Bone marrow (tissue), 2 donors: ENCODE measurements at places on chromosomes 6 and 20.

- no peak for DNase-seq
Measured at GRCh38 chr6:127118298-127119101, at the start of gene RSPO3. Gene RSPO3, plus strand, starts transcription at chr6:127118671. Its CDS starts 522 bp downstream, at chr6:127119193.

GRCh38 chr6:162290846-162291465 lies 436.6 kb downstream of the PRKN start:
- DNase-seq = no peak

DNA sequence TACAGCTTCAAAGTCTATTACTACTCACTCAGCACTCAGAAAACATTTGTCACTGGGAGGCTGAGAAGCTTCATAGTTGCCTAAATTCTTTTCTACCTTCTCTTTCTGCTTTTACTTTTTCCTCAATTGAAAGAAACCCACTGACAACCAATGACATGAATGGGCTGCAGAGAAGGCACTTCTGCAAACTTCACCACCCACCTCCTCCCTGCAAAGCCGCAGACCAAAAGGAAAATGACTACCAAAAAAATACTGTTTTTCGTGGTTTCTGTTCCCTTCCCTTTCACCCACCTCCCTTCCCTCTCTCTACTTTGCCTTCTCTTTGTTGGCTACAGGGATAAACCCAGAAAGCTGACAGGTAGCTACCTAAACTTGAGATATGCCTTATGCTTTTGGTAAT lies 3.2 kb downstream of the GNAS-AS1 start:
- DNase-seq = peak; percentile 18

DNA sequence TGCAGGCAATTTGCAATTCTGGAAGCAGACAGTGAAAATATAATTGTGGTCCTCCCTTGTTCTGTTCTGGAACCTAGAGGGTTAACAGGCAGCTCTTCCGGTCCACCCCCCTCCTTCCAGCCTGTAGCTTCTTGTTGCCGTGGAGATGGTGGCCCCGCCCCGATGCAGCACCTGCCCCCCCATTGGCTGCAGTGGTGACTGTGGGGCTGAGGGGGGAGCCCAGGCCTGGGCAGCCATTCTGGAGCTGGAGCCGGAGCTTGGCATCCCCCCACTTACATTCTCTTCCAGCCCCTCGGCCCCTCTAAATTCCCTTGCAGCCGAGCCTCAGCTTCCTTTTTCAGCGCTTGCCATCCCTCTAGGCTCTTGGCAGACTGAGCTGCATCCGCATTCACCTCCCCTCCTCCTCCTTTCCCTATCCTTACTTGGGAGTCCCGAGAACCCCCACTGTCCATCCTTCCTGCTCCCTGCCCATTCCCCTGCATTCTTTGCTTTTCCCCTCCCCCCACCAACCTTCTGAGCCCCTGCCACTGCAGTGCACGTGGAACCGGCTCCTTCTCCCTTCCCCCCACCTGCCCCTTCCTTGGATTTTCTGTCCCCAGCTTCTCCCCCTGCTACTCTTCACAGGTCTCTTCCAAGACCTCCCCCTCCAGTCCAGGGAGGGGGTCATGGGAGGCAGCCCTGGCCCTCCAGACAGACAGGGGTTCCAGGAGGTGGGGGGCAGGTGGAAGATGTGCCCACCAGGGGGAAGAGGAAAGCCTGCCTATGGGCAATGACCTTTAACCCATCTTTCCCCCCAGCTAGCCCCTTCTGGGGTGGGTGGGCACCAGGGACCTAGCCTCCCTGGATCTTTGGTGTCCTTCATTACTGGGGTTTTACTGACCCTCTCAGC lies 11.4 kb downstream of the SYNGAP1 start:
- no peak for DNase-seq

DNA sequence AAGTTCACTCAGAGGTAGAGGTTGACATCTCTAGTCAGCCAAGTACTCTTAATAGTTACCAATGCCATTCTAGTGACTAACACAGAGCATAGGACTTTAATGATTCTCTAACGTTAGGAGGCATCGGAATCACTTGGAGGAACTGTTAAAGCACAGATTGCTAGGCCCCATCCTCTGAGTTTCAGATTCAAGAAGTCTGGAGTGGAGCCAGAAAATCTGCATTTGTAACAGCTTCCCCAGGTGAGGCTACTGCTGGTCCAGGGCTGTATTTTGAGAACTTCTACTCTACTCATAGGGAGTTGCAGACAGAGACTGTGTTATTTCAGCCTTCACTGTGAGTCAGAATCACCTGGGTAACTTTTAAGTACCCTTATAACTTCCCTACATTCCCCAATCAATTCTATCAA lies 5.7 kb downstream of the LMBRD1 start:
- no peak for DNase-seq

- DNase-seq = no peak
Measured at GRCh38 chr6:5946701-5947100, 60.0 kb downstream of the NRN1 start.

DNA sequence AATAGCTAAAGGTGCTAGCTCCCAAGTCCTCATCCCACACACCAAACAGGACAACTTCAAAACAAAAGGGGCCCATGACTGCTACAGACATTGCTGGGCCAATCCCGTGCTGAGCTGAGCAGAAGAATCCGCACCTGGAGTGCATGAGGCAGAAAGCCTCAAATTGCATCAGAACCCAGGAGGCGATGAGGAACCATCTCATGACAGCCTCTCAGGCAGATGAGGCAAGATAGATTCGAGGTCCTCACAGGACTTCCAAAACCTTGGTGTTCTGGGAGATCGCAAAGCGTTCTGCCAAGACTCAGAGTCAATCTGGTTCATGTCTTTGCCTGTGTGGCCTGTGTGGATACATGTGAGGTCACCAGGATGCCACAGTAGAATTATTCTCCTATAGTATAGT lies 32.8 kb upstream of the SSTR4 start:
- DNase-seq = no peak

DNA sequence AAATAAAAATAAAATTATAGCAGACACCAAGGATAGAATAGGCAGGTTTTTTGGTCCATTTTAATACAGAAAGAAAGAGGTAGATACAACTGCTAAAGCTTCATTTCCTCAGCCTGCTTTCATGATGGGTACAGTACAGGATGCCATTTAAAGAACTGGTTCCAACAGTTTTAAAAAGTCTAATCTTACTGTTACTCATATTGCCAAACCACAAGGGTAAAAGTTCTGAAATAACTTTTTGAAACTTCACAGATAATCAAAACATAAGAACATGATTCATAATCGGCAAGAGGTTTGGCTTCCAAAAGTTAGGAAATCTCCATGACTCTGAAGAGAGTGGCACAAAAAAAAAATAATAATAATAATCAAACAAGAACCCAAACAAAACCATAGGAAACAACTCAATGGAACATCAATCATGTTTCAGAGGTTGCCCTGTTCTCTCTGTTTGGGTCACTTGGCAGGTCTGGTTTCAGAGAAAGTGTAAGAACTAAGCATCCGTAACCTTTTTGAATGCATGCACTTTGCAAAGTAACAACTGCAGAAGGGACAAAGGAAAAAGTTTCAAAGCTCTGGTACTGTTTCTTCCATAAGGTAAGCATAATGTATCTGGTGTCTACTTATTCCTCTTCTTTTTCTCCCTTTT lies 79.7 kb downstream of the SMLR1 start:
- no peak for DNase-seq

DNA sequence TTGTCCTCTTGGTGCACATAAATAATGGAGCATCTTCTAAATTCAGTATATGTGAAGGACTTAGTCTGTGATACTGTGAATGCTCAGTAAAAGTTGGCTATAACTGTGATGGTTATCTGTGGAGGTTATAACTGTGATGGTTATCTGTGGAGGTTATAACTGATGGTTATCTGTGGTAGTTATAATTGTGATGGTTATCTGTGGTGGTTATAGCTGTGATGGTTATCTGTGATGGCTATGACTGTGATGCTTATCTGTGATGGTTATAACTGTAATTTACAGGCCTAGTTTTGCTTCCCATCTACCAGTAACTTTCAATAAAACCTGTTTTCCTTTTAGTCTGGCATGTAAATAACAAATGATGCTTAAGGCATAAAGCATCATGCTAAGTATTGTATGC lies 16.5 kb downstream of the PTK7 start:
- DNase-seq = no peak

GRCh38 chr6:96575359-96575758 lies 12.4 kb downstream of the FHL5 start:
- DNase-seq = no peak

DNA sequence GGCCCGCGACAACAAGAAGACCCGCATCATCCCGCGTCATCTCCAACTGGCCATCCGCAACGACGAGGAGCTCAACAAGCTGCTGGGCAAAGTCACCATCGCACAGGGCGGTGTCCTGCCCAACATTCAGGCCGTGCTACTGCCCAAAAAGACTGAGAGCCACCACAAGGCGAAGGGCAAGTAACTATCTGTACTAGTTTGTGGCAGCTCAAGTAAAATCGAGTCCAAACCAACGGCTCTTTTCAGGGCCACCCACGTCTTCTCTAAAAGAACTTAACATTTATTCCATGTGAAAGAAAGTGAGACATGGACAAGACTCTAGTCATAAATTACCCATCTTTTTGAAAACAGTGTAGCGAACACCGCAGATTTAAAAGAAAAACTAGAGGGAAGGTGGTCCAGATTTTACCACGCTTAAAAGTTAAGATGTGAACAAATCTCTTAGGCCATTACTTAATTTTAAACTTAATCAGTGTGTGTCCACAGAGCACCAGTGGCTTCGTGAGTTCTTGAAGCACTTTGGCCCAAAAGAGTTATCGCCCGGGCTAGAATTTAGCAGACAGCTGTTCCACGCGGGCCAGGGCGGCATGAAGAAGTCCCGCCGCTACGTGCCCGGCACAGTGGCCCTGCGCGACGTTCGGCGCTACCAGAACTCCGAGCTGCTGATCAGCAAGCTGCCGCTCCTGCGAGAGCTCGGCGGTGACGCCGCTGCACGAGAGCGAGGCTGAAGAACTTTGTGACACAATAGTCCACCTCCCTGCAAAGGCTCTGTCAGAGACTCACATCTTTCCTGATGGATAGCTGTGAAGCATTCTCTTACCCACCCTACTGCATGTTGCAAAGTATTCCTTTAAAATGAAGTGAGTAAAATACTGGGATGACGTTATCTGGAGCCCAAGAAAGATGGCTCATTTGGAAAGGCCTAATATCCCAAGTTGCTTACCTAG lies 113.9 kb upstream of the PRSS16 start:
- peak; percentile 49 for DNase-seq

- no peak for DNase-seq
Measured at GRCh38 chr6:153032255-153032882, 29.9 kb upstream of the MTRF1L start.

- no peak for DNase-seq
Measured at GRCh38 chr20:63372971-63373885, 12.1 kb upstream of the CHRNA4 start.

- DNase-seq = no peak
Measured at GRCh38 chr6:167446046-167446445, 121.2 kb downstream of the TTLL2 start.

- DNase-seq = no peak
Measured at GRCh38 chr6:82348130-82348529, 15.5 kb upstream of the TPBG start.

- DNase-seq = no peak
Measured at GRCh38 chr6:10382322-10382721, 32.6 kb downstream of the TFAP2A start.

- DNase-seq = no peak
Measured at GRCh38 chr6:37273690-37274089, 15.7 kb upstream of the TMEM217 start.
